ENCODE measurements at places on chromosomes 5 and 9.

- H3K36me3 ChIP-seq: no peaks in the 10 kb centered on the region
- H3K27me3 ChIP-seq: no peaks in the 10 kb centered on the region
- no peak for DNase-seq
- peak overlapping the region; percentile 71 for H3K27ac ChIP-seq
- H3K4me3 ChIP-seq: no peak overlapping the region
- H3K4me1 ChIP-seq: no peaks in the 10 kb centered on the region
Observed at GRCh38 chr9:87570000-87570908, 72.6 kb downstream of the DAPK1 start.

GRCh38 chr5:64176301-64176700 is 10.7 kb downstream of the RNF180 start:
- H3K4me3 ChIP-seq: no peak overlapping the region
- H3K27me3 ChIP-seq: no peaks in the 10 kb centered on the region
- no peak overlapping the region for H3K27ac ChIP-seq
- no peak for DNase-seq

- no peaks in the 10 kb centered on the region for H3K36me3 ChIP-seq
- no peaks in the 10 kb centered on the region for H3K4me1 ChIP-seq
- H3K4me3 ChIP-seq: no peak overlapping the region
Observed at GRCh38 chr5:43804041-43804440, 201.1 kb downstream of the NNT start.

GRCh38 chr9:113568571-113569321 is 105.2 kb downstream of the RGS3 start:
- no peaks in the 10 kb centered on the region for H3K27me3 ChIP-seq
- H3K36me3 ChIP-seq: no peaks in the 10 kb centered on the region
- H3K27ac ChIP-seq: peak overlapping the region; percentile 68
- peaks cover 54% of the 10 kb centered on the region for H3K4me1 ChIP-seq
- no peak overlapping the region for H3K4me3 ChIP-seq

DNA sequence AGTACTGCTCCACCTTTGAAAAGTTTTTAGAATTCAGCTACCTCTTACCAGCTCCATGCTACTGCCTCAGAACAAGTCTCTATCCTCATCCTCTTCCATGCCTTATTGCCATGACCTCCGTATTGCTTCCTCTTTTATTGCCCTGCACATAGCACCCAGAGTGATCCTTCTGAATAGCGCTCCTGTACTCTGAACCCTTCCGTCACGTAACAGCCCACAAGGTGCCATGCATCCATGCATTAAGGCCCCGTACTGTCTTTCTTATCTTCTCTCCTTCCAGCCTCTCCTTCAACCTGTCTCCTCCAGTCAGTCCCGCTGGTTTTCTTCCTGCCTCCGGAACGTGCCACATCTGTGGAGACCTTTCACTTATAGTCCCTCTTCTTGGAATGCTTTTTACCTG is 273.3 kb upstream of the SEMA6A start:
- no peak overlapping the region for H3K27ac ChIP-seq
- H3K4me1 ChIP-seq: no peaks in the 10 kb centered on the region
- peak; percentile 81 for DNase-seq
- H3K36me3 ChIP-seq: no peaks in the 10 kb centered on the region
- H3K4me3 ChIP-seq: no peak overlapping the region

GRCh38 chr5:113214606-113215323 is 220.0 kb downstream of the TSSK1B start:
- no peaks in the 10 kb centered on the region for H3K27me3 ChIP-seq
- DNase-seq: no peak
- H3K27ac ChIP-seq: no peak overlapping the region
- H3K4me3 ChIP-seq: no peak overlapping the region

- H3K36me3 ChIP-seq: no peaks in the 10 kb centered on the region
- no peak overlapping the region for H3K4me3 ChIP-seq
- H3K4me1 ChIP-seq: no peaks in the 10 kb centered on the region
- no peak for DNase-seq
Observed at GRCh38 chr5:112735702-112736101, 2.0 kb upstream of the APC start.

DNA sequence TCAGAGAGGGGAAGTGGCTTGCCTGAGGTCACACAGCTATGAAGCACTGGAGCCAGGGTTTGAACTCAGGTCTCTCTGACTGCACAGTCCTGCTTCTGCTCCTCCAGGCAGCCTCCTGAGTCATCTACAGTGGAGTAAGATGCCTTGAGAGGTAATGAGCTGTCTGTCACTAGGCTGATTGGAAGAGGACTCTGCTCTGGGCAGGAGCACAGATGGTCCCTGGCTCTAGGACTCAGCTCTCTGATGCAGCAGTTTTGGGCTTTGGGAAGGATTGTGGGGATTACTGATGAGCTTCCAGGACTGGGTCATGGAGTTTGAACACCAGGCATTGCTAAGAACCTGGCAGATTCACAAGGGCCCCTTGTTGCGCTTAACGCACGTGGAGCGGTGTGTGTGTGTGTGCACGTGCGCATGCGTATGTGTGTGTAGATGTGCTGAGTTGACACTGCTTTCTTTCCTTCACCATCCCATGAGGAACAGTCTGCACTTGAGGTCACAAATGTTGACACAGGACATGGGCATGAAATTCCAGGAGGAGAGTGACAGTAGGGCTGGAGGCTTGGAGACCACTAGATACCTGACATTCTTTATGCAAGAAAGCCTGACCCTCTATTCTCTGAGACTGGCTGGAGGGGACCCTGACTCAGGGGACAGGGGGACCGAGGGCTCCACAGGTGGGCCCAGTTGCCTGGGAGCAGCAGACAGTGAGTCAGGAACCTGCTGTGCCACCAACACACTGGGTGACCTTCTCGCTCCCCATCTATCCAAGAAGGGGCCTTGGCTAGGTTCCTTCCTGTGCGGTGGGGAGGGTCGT is 170.5 kb downstream of the RGS3 start:
- no peaks in the 10 kb centered on the region for H3K36me3 ChIP-seq
- H3K4me1 ChIP-seq: no peaks in the 10 kb centered on the region
- H3K27ac ChIP-seq: no peak overlapping the region
- H3K4me3 ChIP-seq: no peak overlapping the region
- DNase-seq: peak; percentile 10

Data from Peyer's patch (tissue), 4 donors.